ENCODE measurements at places on chromosomes 2 and 18.

DNA sequence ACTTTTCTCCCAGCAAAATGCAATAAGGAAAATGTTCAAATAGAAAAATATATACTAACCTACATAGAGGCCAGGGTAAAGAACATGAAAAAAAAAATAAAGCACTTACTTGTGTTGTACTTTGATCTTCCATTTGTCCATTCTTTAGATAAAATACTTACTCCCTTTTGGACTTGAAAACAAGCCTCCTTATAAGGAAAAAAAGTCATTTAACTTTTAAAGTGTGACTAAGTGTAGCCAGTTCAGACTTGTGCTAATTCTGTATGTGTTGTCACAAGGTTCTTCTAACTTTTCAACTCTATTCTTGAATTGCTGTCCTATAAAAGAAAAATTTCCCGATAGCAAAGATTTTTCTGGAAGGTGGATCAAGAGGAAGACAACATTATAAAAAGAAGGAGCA is 23.2 kb downstream of the SLC40A1 start:
- DNase-seq = no peak

DNA sequence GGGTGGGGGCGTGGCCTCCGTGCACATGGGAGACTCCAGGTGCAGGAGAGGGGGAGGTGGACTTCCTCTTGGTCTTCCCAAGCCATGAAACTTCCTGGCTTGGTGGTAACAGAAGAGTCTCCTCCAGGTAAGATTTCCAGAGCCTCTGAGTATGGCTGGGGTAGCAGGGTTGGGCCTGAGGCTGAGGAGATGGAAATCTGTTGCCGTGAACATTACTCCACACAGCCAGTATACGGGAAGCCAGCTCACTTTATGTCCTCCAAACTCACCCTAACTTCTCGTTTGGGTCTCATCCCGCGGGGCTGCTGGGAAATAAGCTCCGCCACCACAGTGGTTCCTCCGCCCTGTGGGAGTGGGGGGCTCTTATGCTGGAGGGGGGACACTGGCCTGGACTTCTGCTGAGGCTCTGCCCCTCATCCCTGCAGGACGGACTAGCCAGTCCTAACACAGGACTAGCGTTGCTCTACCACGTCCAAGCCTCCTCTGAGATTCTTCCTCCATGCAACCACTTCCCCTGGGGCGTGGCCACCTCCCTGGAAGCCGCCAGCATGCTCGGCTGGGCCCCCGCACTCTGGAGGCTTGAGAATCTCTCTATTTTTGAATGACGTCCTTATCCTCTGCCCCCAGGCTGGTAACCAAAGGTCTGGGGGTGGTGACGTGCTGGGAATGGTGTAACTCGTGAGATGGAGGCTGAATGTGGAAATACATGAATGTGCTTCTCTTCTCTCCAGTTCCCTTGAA is 777 bp upstream of the RAB17 start:
- peak; percentile 25 for DNase-seq

- no peak for DNase-seq
Measured at GRCh38 chr2:182300608-182301007, 126.2 kb downstream of the PDE1A start.

GRCh38 chr18:228586-228985 is 39.3 kb downstream of the THOC1 start:
- DNase-seq = no peak

- no peak for DNase-seq
Measured at GRCh38 chr2:166671235-166671634, 177.2 kb upstream of the SCN7A start.

Data from stimulated activated CD4-positive, alpha-beta T cell treated with anti-CD3 and anti-CD28 coated beads, Interleukin-2, amount 100 ng/mL, for 24 hours (primary cell).